ENCODE measurements at places on chromosomes 1 and 21.

GRCh38 chr1:1345384-1345783, 3.8 kb downstream of the DVL1 start:
- no peak for DNase-seq

GRCh38 chr1:31878058-31878457, 60.1 kb downstream of the PTP4A2 start:
- DNase-seq = no peak

GRCh38 chr1:21907079-21907418, 30.1 kb downstream of the HSPG2 start:
- no peak for DNase-seq

DNA sequence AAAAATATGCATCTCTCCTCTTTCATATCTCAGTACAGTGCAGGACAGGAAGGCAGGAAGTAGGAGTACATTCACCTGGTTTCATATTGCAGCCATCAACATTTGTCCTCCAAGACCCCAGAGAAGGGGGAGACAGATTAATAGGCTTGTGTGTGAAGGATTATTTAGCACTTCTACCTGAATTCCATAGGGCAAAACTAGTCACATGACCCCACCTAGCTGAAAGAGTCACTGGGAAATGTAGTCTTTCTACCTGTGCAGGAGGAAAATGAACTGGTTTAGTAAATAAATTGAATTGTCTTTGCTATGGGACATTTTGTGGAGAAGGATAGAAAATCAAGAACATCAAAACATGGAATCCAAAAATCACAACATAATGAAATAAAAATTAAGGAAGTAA, 13.9 kb upstream of the TRIM33 start:
- DNase-seq = no peak

DNA sequence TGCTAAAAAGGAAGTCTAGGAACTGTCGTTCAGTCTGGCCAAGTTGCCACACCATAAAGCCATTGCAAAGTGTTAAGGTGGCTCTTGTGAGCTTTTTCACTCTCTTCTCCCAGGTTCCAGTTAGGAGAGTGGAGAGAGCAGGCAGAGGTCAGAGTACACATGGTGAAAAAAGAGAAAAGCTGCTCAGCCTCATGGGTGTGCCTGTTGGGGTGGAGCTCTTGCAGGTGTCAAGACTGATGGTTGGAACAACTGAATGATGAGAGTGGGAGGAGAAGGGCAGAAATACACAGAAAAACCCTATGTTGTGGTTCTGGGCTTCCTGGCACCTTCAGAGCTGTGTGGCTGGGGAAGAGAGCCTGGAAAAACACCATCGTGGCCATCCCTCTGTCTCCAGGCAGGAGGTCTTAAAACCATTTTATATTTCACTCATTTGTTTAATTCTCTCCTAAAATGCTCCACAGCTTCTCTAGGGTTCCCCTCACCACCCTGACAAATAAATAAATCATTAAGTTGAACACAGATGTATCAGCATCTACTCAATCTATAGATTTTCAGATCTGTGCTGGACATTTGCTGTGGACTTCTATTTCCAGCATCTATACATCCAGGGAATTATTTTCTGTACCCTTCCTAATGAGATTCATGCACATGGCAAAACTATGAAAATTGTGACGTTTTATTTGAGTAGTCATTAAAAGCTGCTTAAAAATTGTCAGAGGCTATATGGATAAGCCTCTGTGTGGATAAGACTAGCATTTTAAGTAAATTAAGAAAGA, 17.5 kb downstream of the UBASH3A start:
- peak; percentile 63 for DNase-seq

DNA sequence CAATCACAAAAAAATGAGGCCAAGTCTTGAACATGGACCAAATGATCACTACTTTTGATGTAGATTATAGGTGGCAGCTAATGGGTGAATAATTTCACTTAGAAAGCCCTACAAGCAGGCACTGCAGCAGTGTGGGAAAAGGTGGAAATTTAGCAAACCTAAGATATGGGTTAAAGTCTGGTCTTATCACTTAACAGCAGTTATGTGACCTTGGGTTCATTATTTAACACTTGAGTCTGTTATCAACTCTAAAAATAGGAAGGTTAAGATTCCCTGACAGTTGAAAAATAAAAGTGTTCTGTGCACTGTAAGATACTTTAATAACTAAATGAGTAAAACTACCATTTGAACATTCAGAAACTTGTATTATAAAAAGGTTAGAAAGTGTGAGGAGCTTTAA, 47.5 kb downstream of the SSX2IP start:
- no peak for DNase-seq

GRCh38 chr1:70200065-70200464, 5.3 kb downstream of the LRRC40 start:
- DNase-seq = no peak

DNA sequence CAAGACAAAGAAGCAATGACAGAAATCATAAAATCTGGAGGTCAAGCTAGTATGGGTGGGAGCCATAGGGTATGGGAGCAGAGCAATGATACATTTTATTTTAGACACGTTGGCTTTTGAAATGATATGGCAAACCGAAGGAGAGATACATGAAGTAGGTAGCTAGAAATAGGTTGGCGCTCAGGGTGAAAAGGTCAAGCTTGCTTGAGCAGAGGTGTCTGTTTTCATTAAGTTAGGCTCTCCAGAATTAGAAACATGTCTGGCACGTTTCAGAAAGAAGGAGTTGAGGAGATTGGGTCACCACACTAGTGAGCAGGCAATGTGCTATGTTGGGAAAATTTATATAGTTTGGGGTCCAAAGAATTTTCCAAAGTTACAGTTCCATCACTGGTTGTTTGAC, 151.4 kb downstream of the AMY1C start:
- DNase-seq = no peak

DNA sequence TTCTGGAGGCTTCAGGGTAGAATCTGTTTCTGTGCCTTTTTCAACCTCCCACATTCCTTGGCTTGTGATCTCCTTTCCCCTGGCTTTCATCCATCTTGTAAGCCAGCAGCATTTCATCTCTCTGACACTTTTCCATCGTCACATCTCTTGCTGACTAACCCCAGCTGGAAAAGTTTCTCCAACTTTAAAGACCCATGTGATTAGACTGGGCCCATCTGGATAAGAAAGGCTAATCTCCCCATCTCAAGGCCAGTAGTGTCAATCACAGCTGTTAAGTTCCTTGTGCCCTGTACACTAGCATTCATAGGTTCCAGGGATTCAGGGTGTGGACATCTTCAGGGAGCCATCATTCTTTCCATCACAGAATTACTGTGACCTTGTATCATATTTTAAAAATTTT, 452.1 kb downstream of the TTLL7 start:
- no peak for DNase-seq

DNA sequence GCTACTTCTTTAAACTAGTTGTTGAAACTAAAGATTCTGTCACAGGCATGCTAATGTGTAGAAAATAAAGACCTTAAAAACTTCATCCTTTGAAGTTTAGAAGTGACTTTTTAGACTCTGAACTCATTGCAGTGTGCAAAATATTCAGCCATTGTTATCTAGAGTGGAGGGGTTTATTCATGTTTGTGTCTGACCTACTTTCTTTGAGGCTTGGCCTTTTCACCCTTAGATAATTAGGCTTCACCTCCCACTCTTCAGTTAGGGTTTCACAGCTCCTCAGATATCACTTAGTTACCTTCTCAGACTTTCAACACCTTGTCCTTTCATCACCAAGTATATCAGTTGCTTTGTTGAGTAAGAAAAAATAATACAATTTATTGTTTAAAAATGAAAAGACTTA, 75.9 kb downstream of the IVNS1ABP start:
- no peak for DNase-seq

DNA sequence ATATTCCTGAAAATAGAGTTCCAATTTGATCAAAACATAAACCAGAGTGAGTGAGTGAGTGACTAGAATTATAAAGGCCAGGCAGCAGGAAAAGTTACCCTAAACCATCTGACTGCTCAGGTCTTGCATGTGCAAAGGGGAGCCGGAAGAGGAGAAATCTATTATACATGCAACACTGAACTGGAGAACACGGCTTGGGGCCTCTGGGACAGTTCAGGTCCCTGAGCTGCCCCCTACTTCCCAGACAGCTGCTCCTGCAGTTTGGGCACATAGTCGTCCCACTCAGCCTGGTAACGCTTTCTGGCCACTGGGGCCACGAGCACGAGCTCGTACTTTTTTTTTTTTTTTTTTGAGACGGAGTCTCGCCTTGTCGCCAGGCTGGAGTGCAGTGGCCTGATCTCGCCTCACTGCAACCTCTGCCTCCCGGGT, 40.1 kb downstream of the PTPRC start:
- DNase-seq = peak; percentile 48

GRCh38 chr21:28387220-28387619, 605.5 kb downstream of the LTN1 start:
- DNase-seq = no peak

DNA sequence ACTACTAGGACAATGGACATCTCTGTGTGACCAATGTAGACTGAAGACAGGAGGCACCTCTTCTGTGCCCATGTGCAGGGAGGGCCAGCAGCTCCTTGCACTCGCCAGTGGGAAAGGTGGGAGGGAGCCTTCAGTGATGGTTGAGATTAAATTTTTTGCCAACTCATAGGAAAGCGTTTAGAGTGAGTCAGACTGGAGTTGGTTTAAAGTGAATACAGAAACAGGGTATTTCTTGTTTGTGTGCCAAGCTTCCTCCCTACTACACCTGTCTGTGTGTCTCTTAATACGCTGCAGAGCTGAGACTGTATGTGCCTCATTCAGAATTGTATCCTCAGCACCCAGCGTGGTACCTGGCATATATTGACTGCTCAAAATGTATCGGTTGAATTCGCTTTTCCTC, 13.5 kb upstream of the COL16A1 start:
- no peak for DNase-seq

- DNase-seq = no peak
Measured at GRCh38 chr21:38041493-38041892, 125.2 kb upstream of the KCNJ6 start.
